ENCODE measurements at places on chromosomes 4 and X.
A peak's percentile ranks its signal among the peaks of the same experiment; 100 is the strongest.

DNA sequence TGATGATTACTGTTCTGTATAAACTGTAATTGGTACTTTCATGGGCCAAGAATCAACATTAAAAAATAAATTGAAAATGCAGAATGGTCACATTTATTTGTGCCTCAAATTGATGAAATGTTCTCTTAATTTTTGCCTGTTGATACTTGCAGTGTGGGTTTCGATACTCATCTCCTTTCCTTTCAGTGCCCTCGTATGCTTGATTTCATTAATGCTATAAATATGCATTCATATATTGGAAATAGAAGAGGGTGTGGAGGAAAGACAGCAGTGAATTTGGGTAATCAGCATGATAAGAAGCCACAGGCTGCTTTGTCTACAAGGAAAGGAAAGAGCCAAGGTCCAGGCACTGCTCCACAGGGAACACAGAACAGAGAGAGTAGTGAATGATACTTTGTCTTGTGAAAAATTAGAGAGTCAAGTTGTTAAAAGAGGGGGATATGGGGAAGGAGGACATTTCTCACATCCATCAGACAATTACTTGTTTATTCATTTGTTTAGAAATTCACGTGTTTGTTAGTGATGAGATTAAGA, 1.0 kb upstream of the DDX60 start:
- DNase-seq, result no peak

GRCh38 chrX:13092455-13092941, 48.1 kb upstream of the FAM9C start:
- no peak for DNase-seq

DNA sequence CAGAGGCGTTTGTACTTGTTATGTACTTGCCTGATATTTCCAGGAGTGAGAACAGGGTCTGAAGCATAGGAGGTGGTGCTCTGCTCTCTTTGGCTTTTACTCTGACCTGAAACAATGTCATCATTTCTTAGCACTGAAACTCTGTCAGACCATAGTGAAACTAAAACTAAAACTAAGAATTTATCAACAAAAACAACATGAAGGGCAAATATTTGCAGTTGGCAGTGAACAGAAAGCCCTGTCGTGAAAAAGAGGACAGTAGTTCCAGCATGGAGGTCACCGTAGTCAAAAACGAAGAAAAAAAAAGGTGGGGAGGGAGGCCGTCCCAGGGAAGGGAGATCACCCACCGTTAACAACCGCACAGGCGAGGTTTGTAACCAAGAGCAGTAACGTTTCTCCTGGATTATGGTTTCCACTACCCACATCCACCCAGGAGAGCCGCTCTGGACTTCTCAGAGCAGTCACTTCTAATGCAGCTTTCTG, 97.5 kb downstream of the ANK2 start:
- no peak for DNase-seq

DNA sequence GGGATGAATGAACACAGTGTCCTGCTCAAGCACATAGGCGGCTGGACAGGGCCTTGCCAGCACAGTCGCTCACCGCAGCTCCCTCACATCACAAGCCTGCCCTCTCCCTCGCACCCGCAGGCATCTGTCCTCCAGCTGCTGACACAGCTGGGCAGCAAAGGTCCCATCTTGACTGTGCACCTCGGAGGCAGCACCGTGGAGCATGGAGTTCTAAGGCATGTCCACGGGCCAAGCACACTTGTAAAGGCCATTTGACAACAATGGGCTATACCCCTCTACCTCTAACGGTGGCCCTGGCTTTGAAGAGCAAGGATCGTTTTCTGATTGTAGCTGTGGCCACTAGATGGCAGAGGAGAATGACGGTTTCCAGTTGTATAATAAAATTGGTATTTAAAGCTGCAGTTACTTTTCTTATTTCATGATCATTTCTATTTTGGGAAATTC, 53.8 kb downstream of the APLN start:
- DNase-seq, result peak; percentile 21

DNA sequence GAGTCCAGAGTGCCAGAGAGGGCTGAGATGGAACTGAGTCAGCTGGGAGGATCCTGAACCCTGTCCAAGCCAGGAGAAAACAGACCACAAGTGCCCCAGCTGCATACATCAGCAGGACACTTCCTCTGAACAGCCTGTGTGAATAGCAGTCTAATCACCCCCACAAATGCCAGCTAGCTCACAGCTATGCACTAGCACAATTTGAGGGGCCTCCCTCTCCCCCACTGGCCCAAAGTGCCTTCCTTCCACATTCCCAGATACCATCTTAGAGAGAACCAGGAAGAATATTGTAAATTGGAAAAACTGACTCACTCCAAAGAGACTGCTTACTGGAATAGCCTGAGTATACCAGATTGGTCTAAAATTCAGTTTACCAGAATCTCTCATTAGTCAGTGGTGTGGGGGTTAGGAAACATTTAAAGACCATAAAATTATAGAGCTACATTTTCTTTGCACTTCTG, 292.6 kb upstream of the KLF3 start:
- no peak for DNase-seq

GRCh38 chr4:55920571-55920970, 28.2 kb upstream of the CEP135 start:
- no peak for DNase-seq

GRCh38 chr4:143473334-143474126, 40.0 kb upstream of the SMARCA5 start:
- DNase-seq, result no peak

DNA sequence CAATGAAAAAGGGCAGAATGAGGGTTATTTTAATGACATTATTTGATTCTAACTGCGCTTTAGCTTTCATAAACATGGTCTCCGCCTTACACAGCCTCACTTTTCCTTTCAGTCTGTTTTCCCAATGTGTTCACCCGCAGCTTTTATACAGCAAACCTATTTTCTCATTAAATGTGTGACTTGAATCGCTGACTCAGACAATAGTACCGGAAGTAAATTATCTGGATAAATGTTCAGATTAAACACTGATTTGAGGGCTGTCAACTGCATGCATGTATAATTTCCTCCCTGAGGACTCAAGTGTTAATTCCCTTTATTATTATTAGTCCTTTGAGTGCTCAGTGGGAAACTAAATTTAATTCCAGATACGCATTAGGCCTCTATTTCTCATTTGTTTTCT, 117.3 kb downstream of the FAM133A start:
- DNase-seq, result no peak

GRCh38 chr4:163866728-163867315, 372.3 kb downstream of the TMA16 start:
- no peak for DNase-seq

- DNase-seq, result no peak
These were observed 3.8 kb downstream of the ANTXR2 start for GRCh38 chr4:80069108-80069836.

- DNase-seq, result no peak
These were observed 24.3 kb downstream of the PSAPL1 start for GRCh38 chr4:7410446-7410845.

GRCh38 chrX:39337451-39337850, 536.2 kb downstream of the MID1IP1 start:
- DNase-seq, result no peak
